T-helper 1 cell treated with Interleukin-12 subunit alpha and Interleukin-12 subunit beta and Interleukin-4 antibody, amounts not matched to agents 30 ng/mL and 1 ng/mL, for 36 hours (primary cell): ENCODE measurements at places on chromosomes 6 and 20. TPM values are rescaled to one million over a fixed set of nuclear protein-coding genes. Genes with fewer than 3 reads are reported as not detected.

Gene DEFB127
- total RNA-seq: not detected in 2 replicates

Gene CAGE1
- 0.07 TPM in 1 of 2 replicates, not detected in the other for total RNA-seq

Gene DEFB128
- not detected in 2 replicates for total RNA-seq

Gene CLPSL1
- total RNA-seq: not detected in 2 replicates

Gene MRAP2
- total RNA-seq: 0.12 TPM in 1 of 2 replicates, not detected in the other

Gene BACH2
- 21.5 and 25.5 TPM in 2 replicates for total RNA-seq

Gene CHRNA4
- not detected in 2 replicates for total RNA-seq

Gene CPNE1
- total RNA-seq: 266 and 276 TPM in 2 replicates

Gene NKAIN4
- total RNA-seq: not detected in 2 replicates

Gene AVP
- not detected in 2 replicates for total RNA-seq

Gene SMLR1
- total RNA-seq: not detected in 2 replicates

Gene RNF217
- total RNA-seq: 1.1 and 1.3 TPM in 2 replicates

Gene MYL9
- total RNA-seq: 0.46 and 0.69 TPM in 2 replicates

Gene PTCHD4
- total RNA-seq: not detected in 2 replicates

Gene EFCAB8
- total RNA-seq: 0.73 and 0.96 TPM in 2 replicates

Gene CENPQ
- 11.9 and 13.7 TPM in 2 replicates for total RNA-seq

Gene GPLD1
- total RNA-seq: 0.34 and 0.59 TPM in 2 replicates

Gene SNAI1
- 0.39 and 0.51 TPM in 2 replicates for total RNA-seq

Gene TINAG
- not detected in 2 replicates for total RNA-seq

Gene ALDH5A1
- total RNA-seq: 5.6 and 5.7 TPM in 2 replicates

Gene GPR6
- not detected in 2 replicates for total RNA-seq

Gene PRR18
- total RNA-seq: not detected in 2 replicates

Gene EYS
- not detected in 2 replicates for total RNA-seq

Gene PRDM1
- total RNA-seq: 103 and 108 TPM in 2 replicates

Gene COL9A3
- 0.15 TPM in 1 of 2 replicates, not detected in the other for total RNA-seq

Gene BNIP5
- total RNA-seq: 0.10 TPM in 1 of 2 replicates, not detected in the other

Gene HNF4A
- not detected in 2 replicates for total RNA-seq

Gene WFDC5
- not detected in 2 replicates for total RNA-seq

Gene XKR7
- not detected in 2 replicates for total RNA-seq

Gene C20orf144
- 0.29 and 0.61 TPM in 2 replicates for total RNA-seq

Gene ZKSCAN3
- 4.2 and 5.0 TPM in 2 replicates for total RNA-seq

Gene MRPS18B
- 37.9 and 39.0 TPM in 2 replicates for total RNA-seq

Gene SOBP
- total RNA-seq: 0.20 and 0.27 TPM in 2 replicates

Gene SAMD5
- not detected in 2 replicates for total RNA-seq

Gene SENP6
- 79.9 and 93.6 TPM in 2 replicates for total RNA-seq

Gene IPCEF1
- total RNA-seq: 5.4 and 6.7 TPM in 2 replicates

Gene TRIM40
- not detected in 2 replicates for total RNA-seq

Gene BTN1A1
- not detected in 2 replicates for total RNA-seq

Gene TENT5A
- 0.78 and 0.88 TPM in 2 replicates for total RNA-seq

Gene BCAS4
- 7.2 and 7.6 TPM in 2 replicates for total RNA-seq

Gene SMIM26
- total RNA-seq: 46.8 and 49.3 TPM in 2 replicates

Gene CYP24A1
- not detected in 2 replicates for total RNA-seq

Gene HLA-DOA
- total RNA-seq: 5.8 and 8.4 TPM in 2 replicates

Gene ANGPT4
- total RNA-seq: not detected in 2 replicates

Gene NKX2-4
- total RNA-seq: not detected in 2 replicates

Gene PAK5
- total RNA-seq: not detected in 2 replicates
